Stimulated activated CD8-positive, alpha-beta memory T cell treated with anti-CD3 and anti-CD28 coated beads, Interleukin-4, amount 100 ng/mL, for 4 hours (primary cell): ENCODE measurements at places on chromosomes 3 and 15.

GRCh38 chr3:65676580-65676979 is 362.1 kb downstream of the MAGI1 start:
- DNase-seq, result no peak

- no peak for DNase-seq
Observed at GRCh38 chr3:93867425-93867824, 106.3 kb downstream of the PROS1 start.

- no peak for DNase-seq
Observed at GRCh38 chr15:32106401-32107381, 76.4 kb downstream of the CHRNA7 start.

GRCh38 chr3:16875876-16876550 is 8.7 kb upstream of the PLCL2 start:
- DNase-seq, result no peak

DNA sequence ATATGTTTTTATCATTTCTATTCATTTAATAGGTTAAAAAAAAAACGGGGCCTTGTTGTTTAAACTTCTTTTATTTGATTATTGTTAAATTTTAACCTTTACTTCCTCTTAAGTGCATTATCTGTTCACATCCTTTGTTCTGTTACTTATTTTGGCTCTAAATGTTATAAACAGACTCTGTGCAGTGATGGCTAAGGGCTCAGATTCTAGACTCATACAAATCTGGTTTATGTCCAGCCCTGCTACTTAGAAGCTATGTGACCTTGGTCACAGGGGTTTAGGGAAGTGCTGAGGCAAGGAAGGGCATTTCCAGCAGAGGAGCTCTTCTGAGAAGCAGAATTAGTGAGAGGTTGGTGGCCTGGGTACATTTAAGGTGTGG is 55.3 kb upstream of the VILL start:
- DNase-seq, result no peak

DNA sequence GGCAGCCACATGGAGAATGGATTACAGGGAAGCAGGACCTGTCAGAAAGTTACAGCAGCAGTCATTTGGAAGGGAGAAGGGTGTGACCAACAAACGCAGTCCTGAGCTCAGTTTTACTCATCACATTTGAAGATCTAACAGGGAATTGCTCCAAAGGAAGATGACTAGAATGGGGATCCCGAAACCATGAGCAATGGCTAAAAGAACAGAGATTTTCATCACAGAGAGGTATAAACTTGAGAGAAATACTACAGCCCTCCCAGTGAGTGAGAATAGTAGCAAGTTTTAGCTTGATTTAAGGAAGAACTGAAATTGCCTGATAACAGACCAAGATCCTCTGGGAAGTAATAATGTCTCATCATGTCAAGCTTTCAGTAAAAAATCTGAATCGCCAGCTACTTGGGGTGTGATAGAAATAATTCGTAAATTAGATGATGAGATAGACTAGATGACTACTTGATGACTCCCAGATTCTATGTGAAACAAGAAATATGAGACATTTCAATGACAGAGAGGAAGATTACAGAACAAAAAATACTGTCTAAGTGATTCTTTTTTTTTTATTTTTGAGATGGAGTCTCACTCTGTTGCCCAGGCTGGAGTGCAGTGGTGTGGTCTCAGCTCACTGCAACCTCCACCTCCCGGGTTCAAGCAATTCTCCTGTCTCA is 16.9 kb downstream of the CD47 start:
- DNase-seq, result no peak

- no peak for DNase-seq
Observed at GRCh38 chr3:149528340-149528650, 53.8 kb downstream of the TM4SF4 start.

DNA sequence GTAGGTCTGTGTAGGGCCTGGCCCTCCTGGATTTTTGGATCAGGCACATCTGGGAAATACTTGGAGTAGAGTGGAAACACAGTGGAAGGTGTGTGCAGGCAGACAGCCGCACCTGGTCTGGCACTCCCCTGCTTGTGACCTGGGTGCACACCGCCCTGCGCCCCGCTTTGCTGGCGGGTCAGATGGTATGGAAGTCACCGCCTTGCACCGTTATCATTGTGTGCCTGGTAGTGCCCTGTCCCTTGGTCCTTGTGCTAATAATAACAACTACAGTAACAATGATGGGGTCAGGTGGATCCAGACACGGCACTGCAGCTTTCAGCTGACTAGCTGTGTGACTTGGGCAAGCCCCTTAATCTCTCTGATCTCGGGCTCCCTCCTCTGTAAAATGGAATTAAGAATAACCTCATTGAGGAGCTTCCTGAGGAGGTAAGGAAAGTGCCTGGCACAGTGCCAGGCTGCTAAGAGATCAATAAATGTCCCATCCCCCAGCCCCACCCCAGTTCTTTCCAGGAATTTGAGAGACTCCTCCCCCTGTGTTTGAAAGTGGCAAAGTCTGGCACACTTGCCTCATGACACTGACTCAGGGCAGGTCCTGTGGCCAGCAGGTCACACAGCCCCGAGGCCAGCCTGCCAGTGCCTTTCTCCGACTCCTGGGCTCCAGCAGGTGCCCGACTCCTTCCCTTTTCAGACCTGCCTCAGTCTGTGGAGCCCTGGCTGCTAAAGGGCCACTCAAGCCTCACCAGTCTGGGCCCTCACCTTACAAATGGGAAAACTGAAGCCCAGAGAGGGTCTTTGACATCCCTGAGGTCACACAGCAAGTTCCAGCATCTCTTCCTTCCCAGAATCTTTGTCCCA is 9.8 kb downstream of the ISG20 start:
- no peak for DNase-seq

- DNase-seq, result no peak
Observed at GRCh38 chr3:173870976-173871375, 473.4 kb downstream of the NLGN1 start.

DNA sequence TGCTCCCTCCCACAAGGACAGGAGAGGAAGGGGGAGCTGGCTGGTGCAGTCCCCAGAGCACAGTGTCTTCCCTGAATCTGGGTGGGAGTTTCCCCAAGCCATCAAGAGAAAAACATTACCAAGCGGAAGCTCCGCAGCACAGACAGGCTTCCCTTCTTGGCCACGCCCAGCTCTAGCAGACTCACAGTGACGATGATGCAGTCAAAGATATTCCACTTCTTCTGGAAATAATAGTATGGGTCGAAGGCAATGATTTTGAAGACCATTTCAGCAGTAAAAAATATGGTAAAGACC is 76.7 kb downstream of the SCN10A start:
- DNase-seq, result no peak

DNA sequence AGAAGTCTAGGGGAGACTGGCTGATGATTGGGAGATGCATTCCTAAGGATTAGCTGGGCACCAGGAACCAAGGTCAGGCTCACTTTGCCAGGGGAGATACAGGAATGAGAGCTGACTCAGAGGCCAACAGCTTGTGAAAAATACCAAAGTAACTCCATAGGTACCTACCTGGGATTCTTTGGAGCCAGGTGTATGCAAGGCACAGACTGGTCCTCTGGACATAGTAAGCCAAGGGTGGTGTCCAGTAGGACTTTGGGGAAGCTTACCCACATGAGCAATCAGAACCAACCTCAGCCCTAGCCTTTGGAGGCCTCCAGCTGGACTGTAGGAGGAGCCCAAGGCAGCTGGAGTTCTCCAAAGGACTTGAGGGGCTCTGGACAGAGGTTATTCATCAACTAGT is 47.5 kb downstream of the CRYGS start:
- no peak for DNase-seq

GRCh38 chr15:33894193-33894592 is 74.1 kb upstream of the CHRM5 start:
- DNase-seq, result no peak

GRCh38 chr3:17553080-17553479 is 189.4 kb downstream of the TBC1D5 start:
- no peak for DNase-seq

DNA sequence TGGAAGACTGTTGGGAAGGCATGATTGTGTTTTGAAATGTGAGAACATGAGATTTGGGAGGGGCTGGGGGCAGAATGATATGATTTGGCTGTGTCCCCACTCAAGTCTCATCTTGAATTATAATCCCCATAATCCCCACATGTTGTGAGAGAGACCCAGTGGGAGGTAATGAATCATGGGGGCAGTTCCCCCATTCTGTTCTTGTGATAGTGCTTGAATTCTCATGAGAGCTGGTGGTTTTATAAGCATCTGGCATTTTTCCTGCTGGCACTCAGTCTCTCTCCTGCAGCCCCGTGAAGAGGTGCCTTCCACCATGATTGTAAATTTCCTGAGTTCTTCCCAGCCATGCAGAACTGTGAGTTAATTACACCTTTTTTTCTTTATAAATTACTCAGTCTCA is 430.5 kb downstream of the OTOL1 start:
- no peak for DNase-seq

GRCh38 chr15:29924750-29925149 is 102.5 kb upstream of the TJP1 start:
- DNase-seq, result no peak

- no peak for DNase-seq
Observed at GRCh38 chr3:194082743-194083636, 53.0 kb upstream of the HES1 start.

- DNase-seq, result no peak
Observed at GRCh38 chr3:127026036-127026435, 43.1 kb downstream of the PLXNA1 start.

GRCh38 chr3:114498539-114499370 is 204.9 kb downstream of the TIGIT start:
- DNase-seq, result no peak

DNA sequence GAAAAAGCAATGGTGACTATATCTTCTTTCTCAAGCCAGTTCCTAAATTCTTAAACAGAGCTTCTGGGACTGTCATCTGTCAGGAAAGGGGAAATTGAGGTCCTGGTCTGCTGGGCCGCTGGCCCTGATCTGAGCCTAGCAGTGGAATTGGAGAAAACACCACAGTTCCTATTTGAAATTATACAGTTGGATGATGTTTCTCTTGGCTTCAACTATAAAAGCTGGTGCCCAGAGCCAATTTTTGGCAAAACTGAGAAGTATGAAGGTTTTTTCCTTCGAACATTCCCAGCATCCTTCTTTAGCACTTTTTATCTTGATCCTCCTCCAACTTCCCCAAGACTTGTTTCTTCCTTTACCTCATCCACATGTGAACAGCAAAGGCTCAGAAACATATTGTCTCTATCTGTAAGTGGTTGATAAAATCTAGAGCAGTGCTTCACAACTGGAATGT is 83.9 kb downstream of the CD47 start:
- DNase-seq, result no peak

GRCh38 chr15:34014556-34014955 is 24.4 kb downstream of the AVEN start:
- DNase-seq, result no peak

GRCh38 chr3:100317912-100318311 is 16.6 kb upstream of the NIT2 start:
- DNase-seq, result no peak

GRCh38 chr3:37853691-37854413 is 7.8 kb upstream of the CTDSPL start:
- DNase-seq, result no peak

DNA sequence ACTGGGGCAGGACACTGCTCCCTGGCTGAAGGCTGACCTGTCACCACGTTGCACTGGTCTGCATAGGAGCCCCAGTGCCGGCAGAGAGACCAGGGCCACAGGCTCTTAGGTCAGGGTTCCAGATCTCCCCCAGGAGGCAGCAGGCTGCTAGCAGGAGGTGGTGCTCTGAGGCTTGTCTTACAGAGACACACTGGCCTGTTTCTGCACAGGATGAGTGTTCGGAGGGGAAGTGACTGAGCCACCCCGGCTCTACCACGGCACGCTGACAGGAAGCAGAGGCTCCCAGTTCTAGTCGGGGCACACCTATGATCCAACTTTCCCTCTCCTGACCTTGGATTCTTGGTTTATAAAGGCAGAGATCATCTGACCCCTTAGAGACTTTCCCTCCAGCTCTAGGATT is 8.6 kb downstream of the FBXL22 start:
- peak; percentile 21 for DNase-seq

GRCh38 chr3:62035402-62036057 is 337.8 kb downstream of the FEZF2 start:
- DNase-seq, result no peak

GRCh38 chr15:25864966-25865365 is 1.8 kb upstream of the ATP10A start:
- no peak for DNase-seq
